ENCODE measurements at places on chromosomes 16 and 17.

GRCh38 chr16:87243478-87243877 is 73.7 kb downstream of the C16orf95 start:
- DNase-seq = no peak

GRCh38 chr17:1934901-1935300 is 90.2 kb downstream of the RTN4RL1 start:
- no peak for DNase-seq

DNA sequence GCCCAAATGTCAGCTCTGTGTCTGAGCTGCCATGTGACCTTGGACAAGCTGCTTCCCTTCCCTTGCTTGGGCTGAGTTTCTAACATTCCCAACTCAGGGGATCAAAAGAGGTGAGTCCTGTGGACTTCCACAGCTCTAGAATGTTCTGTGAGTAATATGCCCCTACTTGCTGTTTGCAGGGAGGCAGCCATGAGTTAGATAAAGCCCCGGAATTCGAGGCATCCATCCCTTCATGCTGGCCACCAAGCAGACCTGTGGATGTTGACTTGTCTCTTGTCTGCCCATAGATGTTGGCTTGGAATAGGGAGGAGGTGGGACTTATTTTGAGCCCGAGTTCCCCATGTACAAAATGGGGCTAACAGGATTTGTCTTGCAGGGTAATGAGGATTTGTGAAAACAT is 36.2 kb downstream of the KSR1 start:
- no peak for DNase-seq

- DNase-seq = no peak
Observed at GRCh38 chr17:11326492-11326891, 85.5 kb downstream of the SHISA6 start.

DNA sequence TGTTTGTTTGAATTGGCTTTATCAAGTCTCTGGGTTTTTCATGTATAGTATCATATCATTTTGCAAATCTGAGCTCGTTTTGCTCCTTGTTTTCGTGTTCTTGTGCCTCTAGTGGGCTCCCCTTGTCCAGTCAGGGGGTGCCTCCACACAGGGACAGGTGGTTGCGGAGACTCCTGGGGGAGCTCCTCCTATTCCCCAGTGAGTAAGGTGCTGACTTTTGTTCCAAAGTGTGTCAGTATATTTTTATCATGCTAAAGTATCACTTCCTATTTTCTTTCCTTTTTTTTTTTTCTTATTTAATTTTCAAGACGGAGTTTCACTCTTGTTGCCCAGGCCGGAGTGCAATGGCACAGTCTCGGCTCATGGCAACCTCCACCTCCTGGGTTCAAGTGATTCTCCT is 30.3 kb upstream of the IL17C start:
- DNase-seq = no peak

All from NAMALWA (cell line).